Heart left ventricle (tissue), 16 donors: ENCODE measurements at places on chromosomes 1 and 21. TPM values are rescaled to one million over a fixed set of nuclear protein-coding genes. Genes with fewer than 3 reads are reported as not detected.

- DNase-seq = no peak
Observed at GRCh38 chr1:62420214-62420613, 16.6 kb upstream of the USP1 start.

- no peak for DNase-seq
Observed at GRCh38 chr1:40955266-40955665, 24.2 kb upstream of the CTPS1 start.

Gene IL22RA1
- polyA plus RNA-seq = 0.12 TPM

DNA sequence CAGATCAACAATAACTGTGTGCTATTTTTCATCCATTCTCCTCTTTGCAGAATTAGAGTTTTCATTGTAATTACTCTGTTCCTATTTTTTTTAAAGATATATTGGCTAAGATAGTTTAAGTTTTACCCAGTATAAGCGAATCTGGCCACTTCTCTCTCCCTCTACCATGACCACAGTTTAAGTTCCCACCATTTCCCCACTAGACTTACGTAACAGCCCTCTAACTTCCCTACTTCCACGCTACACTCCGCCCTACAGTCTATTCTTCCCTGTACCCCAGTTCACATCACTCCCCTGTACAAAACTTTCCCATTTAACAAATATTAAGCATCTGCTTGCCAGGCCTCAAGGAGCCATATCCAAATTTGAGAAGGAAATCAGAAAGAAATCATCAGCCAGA, 16.5 kb downstream of the CTSK start:
- no peak for DNase-seq

GRCh38 chr1:185426848-185427247, 109.8 kb upstream of the IVNS1ABP start:
- no peak for DNase-seq

DNA sequence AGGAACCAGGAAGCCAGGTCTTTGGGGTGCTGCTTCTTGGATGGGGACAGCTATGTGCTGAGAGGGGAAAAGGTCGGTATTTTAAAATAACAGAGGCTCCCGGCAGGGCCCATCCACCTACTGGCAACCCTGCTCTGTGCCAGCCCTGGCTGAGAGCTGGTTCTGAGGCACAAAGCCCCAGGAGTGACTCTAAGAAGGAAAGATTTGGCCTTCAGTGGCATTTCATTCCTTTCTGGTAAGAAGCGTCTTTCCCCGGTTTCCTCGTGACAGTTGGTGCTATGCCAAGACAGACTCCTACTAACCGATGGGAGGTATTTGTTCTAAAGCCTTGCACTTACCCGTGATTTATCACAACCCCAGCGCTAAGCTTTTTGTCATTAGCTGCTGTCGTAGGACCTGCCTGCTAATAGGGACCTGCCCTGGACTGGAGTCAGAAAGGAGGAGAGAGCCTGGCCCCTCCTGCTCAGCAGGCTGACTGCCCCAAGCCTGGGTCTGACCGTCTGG, 123.1 kb upstream of the ADAR start:
- DNase-seq = no peak

GRCh38 chr21:32447224-32447623, 34.7 kb downstream of the EVA1C start:
- DNase-seq = no peak

Gene TLCD4
- polyA plus RNA-seq = 17.7 TPM

Gene LYST
- 4.0 TPM for polyA plus RNA-seq

Gene FAM110D
- 3.7 TPM for polyA plus RNA-seq

Gene CNR2
- not detected for polyA plus RNA-seq

DNA sequence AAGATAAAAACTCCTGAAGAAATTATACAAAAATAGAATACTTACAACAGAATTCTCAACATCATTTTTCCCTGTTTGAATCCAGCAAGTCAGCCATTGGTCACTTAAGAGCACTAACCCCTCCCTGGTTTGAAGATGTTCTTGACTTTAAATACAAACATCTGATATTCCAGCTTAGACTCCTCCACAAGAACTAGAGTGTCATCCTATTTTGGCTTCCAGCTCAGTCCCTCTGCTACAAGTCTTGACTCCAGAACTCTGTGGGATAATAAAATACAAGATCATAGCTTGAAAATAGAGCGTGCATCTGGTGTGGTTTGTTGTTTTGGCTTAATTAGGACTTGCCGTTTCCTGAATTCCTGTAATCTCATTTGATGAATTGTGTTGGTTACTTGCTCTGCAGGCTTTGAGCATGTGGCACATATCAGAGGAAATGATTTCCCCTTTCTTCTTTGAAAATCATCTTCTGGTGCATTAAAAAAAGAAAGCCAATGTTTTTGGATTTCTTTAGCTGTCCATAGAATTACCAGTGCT, 63.7 kb upstream of the DPT start:
- no peak for DNase-seq

GRCh38 chr1:44717653-44718052, 13.3 kb downstream of the RNU5D-1 start:
- no peak for DNase-seq

DNA sequence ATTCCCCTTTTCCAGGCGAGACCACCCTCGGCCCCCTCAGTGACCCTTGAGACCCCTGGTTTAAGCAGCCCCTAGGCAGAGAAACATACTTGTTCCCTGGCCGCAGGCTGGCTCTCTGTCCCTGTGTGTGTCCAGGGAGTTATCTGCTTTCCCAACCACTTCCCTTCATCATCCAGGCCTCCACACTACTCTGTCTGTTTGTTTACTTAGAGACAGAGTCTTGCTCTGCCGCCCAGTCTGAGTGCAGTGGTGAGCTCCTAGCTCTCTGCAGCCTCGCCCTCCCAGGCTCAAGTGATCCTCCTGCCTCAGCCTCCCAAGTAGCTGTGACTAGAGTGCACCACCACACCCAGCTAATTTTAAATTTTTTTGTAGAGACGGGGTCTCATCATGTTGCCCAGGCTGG, 5.8 kb upstream of the VWA1 start:
- no peak for DNase-seq

GRCh38 chr1:182291584-182292192, 99.9 kb downstream of the GLUL start:
- DNase-seq = no peak

DNA sequence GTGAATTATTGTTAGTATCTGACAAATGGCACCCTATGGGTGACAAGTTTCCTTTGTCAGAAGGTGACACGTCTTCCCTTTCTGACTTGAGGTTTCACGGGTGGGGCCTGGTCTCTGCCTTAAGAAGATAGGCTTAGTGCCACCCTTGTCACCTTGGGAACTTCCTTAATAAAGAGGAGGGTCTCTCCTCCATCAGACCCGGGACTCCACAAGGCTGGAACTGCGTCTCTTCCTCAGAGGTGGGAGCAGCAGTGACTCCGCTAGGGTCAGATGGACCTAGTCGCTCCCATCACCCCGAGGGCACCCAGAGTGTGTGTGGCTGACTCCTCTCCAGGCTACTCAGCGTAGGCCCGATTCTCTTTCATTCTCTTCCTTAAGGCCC, 774 bp upstream of the WDTC1 start:
- no peak for DNase-seq
